ENCODE measurements at places on chromosomes 6 and 20. TPM values are rescaled to one million over a fixed set of nuclear protein-coding genes. Genes with fewer than 3 reads are reported as not detected.

C6orf163 gene
- 2.0 TPM for total RNA-seq

CHMP4B gene
- total RNA-seq, result 104 TPM

RAB44 gene
- total RNA-seq, result 0.05 TPM

- DNase-seq, result no peak
Observed at GRCh38 chr20:17320456-17320855, 93.6 kb downstream of the PCSK2 start.

GRCh38 chr6:54595844-54596243, 250.7 kb upstream of the FAM83B start:
- DNase-seq, result no peak

- no peak for DNase-seq
Observed at GRCh38 chr6:28747631-28748157, 176.1 kb downstream of the TRIM27 start.

All from activated T-cell treated with anti-CD3 and anti-CD28 coated beads, Interleukin-2, amount 50 U/mL, for 72 hours (primary cell).